Activated CD4-positive, CD25-positive, alpha-beta regulatory T cell (primary cell): ENCODE measurements at places on chromosomes 1 and 21.

GRCh38 chr1:6975331-6976043 lies 190.2 kb downstream of the CAMTA1 start:
- no peak for DNase-seq

DNA sequence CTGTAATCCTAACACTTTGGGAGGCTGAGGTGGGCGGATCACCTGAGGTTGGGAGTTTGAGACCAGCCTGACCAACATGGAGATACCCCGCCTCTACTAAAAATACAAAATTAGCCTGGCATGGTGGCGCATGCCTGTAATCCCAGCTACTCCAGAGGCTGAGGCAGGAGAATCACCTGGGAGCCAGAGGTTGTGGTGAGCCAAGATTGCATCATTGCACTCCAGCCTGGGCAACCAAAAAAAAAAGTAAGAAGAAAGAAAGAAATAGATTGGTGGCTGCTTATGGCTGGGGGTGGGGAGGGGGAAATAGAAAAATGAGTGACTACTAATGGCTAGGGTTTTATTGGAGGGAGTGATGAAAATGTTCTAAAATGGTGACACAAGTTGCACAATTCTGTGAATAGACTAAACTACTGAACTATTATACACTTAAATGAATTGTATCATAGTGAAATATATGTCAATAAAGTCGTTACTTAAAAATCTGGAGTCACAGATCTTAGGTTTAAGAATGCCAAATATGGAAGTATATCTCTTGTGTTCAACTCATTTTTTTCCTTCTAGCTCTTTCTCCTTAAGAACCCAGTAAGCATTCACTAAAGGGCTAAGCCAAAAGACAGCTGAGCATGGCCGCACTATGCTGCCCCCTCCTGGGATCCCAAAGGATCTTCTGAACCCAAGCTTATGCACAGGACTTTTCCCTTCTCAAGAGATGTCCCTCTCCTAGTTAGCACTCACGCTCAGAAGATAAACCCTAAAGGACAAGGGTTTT lies 3.2 kb upstream of the NPL start:
- DNase-seq = no peak

GRCh38 chr1:71881611-71882010 lies 400.7 kb downstream of the NEGR1 start:
- no peak for DNase-seq

DNA sequence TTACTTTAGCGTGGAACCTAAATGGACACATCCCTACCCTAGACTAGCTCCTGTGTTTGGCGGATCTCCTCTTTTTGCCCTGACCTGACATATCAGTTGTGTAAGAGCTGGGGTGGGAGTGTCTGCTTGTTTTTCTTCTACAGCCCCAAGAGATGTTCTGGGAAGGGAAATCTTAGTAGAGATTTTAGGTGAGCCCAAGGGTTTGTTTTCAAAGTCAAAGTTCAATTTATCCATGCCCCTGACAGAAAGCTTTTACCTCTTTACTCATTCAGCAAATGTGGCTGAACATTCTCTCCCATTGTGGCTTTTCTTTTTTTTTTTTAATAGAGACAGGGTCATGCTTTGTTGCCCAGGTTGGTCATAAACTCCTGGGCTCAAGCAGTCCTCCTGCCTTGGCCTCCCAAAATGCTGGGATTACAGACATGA lies 7.3 kb upstream of the TARS2 start:
- DNase-seq = no peak

- DNase-seq = no peak
Observed at GRCh38 chr1:31830511-31830910, 14.7 kb upstream of the SPOCD1 start.

DNA sequence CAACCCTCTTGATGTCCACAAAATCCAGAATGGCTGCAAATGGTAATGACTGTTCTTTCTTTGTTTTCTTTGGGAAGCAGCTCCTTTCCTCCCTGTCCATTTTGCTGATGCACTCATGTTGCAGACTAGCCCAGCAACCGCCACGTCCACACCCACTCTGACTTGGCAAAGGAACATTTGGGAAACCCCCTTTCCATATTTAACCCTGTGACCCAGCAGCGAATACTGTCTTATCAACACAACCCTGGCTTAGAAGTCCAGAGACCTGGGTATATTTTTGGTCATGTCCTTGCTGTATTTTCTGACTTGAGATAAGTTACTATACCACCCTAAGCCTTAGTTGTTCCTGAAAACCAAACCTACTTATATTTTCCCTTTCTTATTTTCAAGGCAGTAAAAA lies 18.1 kb upstream of the SHE start:
- no peak for DNase-seq

DNA sequence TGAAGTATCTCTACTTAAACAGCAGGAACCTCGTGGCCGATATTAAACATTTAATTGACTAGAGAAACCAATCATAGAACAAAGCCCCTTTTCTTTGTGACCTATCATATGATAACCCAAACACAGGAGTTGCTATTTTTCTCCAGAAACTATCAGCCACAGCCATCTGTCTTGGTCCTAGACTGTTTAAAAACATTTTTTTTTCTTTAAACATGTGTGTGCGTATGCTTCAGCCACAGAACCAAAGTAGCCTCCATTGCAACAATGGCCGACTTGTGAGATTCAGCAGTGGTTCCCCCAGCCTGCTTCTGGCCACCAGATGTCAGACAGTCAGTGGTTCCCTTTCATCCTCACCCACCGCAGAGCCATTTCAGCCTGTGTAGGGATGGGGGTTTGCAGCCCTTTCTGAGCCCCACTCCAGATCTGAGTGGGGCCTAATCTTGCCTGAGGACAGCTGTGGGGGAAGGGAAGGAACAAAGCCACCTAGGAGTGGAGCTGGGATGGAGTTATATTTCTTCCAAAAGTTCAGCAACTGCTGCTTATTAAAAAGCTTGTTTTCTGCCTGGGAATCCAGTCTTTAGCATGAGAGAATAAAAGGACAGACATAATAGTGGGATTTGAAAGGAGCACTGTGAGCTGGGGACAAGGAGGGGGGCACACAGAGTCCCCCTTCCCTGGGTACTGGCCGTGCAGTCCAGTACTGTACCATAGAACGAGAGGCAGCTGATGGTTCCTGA lies 11.7 kb upstream of the IGSF3 start:
- no peak for DNase-seq

DNA sequence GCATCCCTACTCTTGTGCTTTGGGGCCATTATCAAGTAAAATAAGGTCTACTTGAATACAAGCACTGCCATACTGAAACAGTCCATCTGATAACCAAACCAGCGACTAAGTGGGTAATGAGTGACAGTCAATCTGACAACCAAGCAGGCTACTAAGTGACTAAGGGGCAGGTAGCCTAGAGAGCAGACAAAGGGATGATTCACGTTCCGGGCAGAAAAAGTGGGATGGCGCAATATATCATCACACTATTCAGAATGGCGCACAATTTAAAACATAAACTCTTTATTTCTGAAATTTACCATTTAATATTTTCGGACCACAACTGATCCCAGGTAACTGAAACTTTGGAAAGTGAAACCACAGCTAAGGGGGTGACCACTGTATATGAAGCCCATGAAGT lies 17.7 kb downstream of the NGF start:
- no peak for DNase-seq

DNA sequence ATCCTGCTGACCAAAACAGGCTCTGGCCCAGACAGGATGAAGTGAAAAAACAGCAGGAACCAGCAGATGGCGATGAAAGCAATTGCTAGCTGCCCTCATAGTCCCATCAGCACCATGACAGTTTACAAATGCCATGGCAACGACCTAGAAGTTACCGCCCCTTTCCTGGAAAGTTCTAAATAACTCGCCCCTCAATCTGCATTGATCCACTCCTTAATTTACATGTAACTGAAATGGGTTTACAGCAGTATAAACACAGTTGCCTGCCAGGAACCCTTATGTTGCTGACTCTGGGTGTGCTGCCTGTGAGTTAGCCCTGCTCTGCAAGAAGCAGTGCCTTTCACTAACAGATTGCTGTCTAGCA lies 65.5 kb upstream of the CR1L start:
- no peak for DNase-seq

GRCh38 chr1:67367370-67368045 lies 59.8 kb downstream of the IL12RB2 start:
- no peak for DNase-seq

DNA sequence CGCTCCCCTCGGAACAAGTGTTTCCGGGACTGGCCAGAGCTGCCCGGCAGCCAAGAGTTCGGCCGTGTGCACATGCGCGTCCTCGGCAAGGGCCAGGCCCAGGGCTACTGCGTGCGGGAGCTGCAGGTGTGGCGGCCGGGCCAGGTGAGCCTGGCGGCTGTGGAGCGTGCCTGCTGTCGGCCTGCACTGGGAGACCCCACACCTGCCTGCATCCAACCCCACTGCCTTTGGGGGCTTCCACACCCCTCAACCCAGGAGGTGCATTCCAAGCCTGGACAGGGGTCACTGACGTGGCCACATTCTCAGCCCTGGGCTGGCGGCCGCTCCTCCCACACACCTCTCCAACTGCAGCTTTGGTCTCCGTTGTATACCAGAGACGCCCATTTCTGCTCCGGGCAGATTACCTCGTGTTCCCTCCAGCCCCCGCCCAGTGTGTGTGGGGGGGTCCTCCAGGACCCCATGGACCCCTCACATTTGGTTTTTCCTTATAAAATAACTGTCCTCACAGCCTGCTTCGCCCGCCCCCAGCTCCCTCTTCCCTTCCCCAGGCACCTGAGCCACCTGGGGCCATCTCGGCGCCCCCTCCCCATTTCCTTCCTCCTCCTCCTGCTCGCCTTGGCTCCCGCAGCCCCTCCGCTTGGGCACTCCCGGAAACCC lies 6.1 kb downstream of the RNF223 start:
- DNase-seq = no peak

DNA sequence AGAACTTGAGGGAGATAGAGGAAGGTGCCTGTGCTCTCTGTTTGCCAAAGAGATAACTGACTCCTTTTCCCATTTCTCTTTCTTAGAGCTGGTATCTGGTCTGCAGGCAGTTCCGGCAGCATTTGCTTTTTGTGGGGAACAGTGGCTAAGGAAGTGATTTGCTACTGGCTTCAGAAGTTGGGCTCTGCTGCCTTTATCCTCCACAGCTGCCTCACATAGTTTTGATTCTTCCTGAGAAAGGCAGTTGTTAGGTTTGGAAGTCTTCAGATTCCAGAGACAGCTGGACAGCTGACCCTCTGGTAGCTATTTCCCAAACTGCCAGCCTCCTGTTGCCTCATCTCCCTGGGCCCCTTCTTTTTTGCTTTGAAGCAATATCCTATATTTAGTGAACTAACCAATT lies 62.6 kb upstream of the MACF1 start:
- DNase-seq = no peak

DNA sequence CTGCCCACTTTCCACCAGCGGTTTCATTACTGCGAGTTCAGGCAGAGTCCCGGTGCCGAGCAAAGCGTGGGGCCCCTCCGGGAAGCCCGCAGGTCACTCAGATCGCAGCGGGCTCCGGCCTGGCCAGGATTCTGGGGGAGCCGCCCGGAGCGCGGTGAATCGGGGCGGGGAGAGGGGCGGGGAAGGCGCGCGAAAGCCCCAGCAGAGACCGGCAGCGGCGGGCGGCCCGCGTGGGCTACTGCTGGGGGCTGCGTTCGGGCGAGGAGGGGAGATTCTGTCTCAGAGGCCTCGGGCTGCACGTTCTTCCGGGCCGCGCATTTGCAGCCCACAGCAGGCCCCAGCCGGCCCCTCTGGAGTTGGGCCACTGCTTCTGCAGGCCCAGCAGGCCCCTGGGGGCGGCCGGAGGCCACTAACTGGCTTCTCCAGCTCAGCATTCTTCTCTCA lies 64.7 kb downstream of the SCCPDH start:
- DNase-seq = no peak

DNA sequence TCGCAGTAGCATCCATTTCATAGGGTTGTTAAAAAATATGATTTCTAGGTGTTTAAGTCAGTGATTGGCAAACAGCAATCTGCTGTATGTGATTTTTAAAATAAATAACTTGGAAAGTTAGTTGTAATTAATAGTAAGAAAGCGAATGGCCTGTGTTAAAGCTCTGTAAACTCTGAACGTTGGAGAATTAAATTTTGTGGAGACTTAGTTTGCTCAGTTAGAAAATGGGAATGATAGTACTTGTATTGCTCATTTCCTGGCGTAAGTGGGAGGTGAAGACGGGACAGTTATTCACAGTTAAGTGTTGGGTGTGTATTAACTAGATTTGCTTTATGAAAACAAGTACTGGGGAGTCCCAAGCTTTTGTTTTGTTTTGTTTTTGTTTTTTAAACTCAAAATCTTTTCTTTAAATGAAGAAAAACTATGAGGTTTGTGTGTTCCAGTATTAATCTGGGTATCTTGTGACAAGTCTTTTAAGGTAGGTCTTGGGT lies 995 bp downstream of the CACYBP start:
- no peak for DNase-seq

DNA sequence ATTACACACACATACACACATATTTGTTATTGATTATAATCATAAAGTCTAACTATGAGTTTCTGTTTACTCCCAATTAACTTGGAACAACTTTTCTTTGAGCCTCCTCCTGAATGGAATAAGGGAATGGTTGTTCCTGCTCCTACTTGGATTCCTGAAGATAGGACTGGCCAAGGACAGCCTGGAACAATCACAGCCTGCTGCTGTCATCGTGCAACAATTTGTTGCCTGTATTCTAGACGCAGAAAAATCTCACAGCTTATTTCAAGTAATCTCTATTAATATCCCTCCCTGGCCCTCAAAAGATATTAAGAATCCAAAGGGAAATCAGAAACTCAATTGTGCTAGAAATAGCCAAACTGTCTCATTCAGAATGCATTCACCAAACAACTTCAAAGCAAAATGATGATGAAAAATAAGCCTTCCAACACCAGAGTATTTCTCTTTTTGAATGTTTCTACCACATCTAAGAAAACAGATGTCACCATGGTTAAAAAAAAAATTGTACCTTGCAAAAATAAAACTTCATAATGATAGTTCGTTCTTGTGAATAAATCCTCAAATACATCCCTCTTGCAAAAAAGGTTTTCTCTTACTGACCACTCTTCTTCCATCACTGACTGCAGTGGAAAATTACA lies 30.9 kb downstream of the RCAN1 start:
- no peak for DNase-seq

DNA sequence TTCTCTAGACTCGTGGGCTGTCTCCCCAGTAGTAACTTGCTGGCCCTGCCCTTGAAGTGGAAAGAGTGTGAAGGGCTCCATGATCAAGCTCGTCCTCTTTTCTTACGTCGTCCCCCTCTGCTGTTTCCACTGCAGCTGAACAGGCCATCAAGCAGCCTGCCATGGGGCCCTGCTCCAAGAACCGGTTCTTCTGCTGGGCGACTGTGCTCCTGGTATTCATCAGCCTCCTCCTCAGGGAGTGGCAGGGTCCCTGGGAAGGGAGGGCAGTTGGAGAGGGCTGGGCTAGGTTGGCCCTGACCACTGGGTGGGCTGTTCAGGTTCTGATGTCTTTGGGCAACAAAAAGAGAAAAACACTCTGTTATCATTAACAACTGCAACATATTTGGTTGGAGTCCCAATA lies 151.5 kb downstream of the FCRL5 start:
- no peak for DNase-seq
